GM04503 (cell line): ENCODE measurements at places on chromosomes 7 and 10.

- no peak for DNase-seq
These were observed 404 bp upstream of the FMC1 start for GRCh38 chr7:139340808-139341057.

GRCh38 chr10:121781101-121781500 is 146.7 kb downstream of the ATE1 start:
- no peak for DNase-seq

- no peak for DNase-seq
These were observed 27.1 kb downstream of the NMT2 start for GRCh38 chr10:15141136-15142054.

DNA sequence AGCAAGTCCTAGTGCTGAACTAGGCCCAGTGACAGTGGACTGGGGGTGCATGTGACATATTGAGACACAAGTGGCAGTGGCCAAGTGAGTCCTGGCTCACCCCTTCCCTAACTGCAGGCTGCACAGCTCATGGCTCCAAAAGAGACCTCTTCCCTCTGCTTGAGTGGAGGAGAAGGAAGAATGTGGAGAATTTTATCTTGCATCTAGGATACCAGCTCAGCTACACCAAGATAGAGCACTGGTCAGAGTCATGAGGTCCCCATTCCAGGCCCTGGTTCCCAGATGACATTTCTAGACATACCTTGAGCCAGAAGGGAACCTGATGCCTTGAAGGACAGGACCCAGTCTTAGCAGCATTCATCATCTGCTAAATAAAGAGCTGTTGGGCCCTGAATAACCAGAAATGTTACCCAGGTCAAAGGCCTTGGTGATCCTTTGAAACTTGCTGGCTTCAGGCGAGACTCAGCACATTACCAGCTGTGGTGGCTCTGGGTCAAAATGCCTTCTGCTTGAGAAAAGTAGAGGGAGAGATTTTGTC is 114.5 kb downstream of the CDC14C start:
- DNase-seq, result no peak

GRCh38 chr7:30710669-30711068 is 28.4 kb upstream of the CRHR2 start:
- DNase-seq, result no peak
